Neural progenitor cell (in vitro differentiated cells): ENCODE measurements at places on chromosomes 1 and 21. TPM values are rescaled to one million over a fixed set of nuclear protein-coding genes. Genes with fewer than 3 reads are reported as not detected.
A peak's percentile ranks its signal among the peaks of the same experiment; 100 is the strongest.

DNA sequence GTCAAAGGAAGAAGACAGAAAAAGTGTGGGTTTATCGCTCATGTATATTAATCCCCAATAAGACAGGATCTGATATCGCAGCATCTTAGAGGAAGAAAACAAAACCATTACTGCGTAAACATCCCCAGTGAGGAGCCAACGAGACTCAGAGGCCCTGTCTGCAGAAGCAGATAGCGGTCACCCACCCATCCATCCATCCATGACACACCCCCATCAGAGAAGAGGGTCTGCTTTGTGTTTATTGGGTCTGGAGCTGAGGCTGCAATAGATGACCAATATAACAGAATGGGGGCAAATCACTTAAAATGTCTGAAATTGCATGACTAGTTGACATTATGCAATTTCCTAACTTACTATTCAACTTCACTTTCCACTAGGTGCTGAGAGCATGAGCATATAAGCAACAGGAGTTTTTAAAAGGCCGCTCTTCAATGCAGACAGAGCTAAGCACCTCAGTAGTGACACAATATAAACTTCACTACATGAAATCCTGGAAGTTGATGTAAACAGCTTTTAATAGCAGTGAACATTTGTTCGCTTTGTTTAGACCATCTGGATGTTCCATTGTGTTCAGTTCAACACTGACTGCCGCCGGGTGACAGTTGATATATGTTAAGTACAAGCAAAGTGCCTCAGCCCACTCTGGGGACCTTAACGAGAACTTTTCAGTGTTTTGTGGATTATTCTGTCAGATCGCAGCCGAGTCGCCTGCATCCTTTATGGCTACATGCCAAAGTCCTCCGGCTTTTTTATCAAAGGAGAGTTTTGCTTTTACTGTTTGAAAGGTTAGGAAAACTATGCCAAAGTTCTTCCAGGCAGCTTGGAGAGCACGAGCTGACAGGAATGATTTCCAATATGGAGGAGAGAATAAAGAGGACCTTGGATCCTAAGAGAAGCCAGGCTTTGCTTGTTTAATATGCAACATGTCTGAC, 167.5 kb downstream of the ZNF281 start:
- no peak overlapping the region for H3K4me3 ChIP-seq
- H3K27ac ChIP-seq: peak overlapping the region; percentile 46
- peak; percentile 49 for DNase-seq

DNA sequence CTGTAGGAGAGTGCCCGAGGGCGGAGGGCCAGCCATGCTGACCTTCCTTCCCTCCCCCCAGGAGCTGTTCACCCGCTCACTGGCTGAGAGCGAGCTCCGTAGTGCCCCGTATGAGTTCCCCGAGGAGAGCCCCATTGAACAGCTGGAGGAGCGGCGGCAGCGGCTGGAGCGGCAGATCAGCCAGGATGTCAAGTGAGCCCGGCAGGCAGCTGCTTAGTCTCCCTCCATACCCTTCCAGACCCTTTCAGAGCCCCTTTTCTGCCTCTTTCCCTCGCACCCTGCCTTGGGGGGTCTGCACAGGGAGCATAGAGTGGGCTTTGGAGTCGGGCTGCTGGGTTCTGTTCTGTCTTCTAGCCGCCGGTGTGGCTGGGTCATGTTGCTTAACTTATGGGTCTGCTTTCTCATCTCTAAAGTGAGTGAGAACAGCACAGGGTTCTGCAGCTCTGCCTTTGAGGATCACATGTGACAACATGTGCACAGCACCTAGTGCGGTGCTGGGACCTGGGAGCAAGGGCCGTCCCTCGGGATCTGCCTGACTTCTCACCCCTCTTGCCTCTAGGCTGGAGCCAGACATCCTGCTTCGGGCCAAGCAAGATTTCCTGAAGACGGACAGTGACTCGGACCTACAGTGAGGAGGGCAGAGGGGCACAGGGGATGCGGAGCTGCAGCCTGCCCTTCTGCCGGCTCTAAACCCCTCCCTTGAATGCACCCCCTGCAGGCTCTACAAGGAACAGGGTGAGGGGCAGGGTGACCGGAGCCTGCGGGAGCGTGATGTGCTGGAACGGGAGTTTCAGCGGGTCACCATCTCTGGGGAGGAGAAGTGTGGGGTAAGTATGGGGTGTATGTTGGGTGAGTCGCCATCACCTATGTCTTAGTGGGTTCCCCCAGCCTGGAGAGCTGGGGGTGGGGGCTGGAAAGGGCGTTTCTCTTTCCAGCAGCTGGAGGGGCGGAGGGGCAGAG, 6.2 kb downstream of the AMPD2 start:
- H3K4me3 ChIP-seq: no peak overlapping the region
- DNase-seq: no peak
- no peak overlapping the region for H3K27ac ChIP-seq
- H3K4me1 ChIP-seq: peaks cover 4% of the 10 kb centered on the region
- H3K27me3 ChIP-seq: no peaks in the 10 kb centered on the region

Gene TMEM79
- 1.7 and 3.2 TPM in 2 replicates for total RNA-seq

DNA sequence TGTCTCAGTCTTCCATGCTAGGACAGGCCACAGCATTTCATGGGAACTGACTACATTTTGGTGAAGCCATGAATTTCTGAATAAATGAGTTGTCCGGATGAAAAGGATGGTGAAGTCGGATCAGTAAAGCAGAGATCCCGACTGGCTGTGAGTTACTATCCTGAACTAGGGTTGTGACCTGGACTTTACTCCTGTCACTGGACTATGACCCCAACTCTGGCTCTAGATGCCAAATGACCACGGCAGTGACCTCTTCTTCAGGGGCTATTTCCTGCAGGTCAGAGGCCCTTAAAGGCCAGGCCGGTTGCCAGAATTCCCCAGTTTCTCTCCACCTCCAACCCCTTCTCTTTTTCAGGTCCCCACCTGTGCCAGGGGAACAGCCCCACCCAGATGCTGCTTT, 1.7 kb upstream of the NECTIN4 start:
- H3K27me3 ChIP-seq: no peaks in the 10 kb centered on the region
- no peak overlapping the region for H3K27ac ChIP-seq
- no peaks in the 10 kb centered on the region for H3K36me3 ChIP-seq
- peaks cover 5% of the 10 kb centered on the region for H3K4me1 ChIP-seq

DNA sequence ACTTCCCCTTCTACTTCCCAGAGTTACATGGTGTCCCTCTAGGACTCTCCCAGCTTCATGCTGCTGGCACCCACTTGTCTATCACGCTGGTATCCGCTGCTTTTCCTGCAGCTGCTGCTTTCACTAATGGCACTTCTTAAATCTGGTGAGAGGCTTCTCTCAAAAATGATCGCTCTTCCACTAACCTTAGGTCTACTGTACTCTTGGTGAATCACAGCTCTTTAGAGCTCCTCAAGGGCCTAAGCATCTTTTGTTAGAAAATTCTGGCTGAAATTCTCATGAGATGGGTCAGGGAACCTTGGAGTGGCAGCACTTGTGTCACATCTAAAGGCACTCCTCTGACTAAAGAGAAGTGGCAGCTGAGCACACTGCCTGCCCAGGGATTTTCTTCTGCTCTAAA, 32.1 kb downstream of the ZMYND12 start:
- no peaks in the 10 kb centered on the region for H3K36me3 ChIP-seq
- no peak overlapping the region for H3K4me3 ChIP-seq
- peaks cover 9% of the 10 kb centered on the region for H3K4me1 ChIP-seq
- no peak for DNase-seq
- H3K27me3 ChIP-seq: no peaks in the 10 kb centered on the region
- H3K27ac ChIP-seq: no peak overlapping the region

Gene LCE2C
- total RNA-seq: not detected in 2 replicates

Gene RORC
- total RNA-seq: not detected in 2 replicates
